ENCODE measurements at places on chromosomes 4 and X.

DNA sequence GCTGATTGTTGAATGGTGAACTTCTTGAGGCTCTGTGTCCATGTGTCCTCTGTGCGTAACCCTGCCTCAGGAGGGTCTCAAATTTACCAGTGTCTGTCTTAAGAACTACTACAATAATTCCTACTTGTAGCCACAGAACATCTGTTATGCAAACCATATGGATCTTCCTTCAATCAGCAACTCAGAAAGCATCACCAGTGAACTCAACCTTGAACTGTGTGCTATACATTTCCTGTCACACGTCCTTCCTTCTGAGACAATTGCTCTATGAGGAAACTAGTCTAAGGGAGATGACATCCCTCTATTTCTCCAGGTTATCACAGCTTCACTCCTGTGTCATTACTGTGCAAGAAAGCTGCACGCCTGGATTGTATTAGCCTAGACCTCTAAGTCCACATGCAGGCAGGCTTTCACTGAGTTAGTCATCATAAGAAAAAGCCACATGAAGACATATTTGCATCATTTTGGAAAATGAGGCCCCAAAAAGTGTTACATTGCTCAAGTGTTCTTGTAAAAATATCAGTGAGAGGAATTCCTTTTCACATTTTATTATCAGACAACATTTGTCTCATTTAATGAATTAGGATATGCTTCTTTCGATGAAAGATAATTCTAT lies 157.8 kb downstream of the AFF2 start:
- no peak for DNase-seq

DNA sequence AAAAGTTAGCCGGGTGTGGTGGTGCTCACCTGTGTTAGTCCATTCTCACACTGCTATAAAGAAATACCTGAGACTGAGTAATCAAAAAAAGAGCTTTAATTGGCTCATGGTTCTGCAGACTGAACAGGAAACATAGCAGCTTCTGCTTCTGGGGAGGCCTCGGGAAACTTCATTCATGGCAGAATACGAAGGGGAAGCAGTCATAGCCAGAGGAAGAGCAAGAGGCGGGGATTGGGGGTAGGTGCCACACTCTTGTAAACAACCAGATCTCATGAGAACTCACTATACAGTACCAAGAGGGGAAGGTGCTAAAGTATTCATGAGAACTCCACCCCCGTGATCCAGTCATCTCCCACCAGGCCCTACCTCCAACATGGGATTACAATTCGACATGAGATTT lies 64.1 kb downstream of the BEND4 start:
- DNase-seq, result no peak

DNA sequence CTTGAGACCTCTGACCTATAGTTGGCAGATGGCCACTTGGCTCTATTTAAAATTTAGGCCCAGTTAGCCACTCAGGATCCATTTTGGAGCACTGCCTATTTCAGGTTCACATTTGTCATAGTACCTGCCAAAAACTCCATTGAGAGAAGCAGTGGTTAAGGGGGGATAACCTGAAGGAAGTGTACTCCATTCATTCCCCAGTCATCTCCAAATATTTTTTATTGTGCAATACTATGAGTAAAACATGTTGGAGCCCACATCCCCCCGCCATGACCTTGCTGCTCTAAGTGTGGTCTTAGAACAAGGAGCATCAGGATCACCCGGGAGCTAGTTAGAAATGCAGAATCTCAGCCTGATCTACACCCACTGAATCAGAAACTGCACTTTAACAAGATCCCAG lies 21.1 kb downstream of the PLP1 start:
- no peak for DNase-seq

GRCh38 chrX:152937236-152937635 lies 39.4 kb downstream of the ZNF185 start:
- no peak for DNase-seq

GRCh38 chr4:42543762-42544161 lies 113.1 kb downstream of the ATP8A1 start:
- DNase-seq, result no peak

- no peak for DNase-seq
Observed at GRCh38 chrX:134803060-134803459, 144.8 kb upstream of the PLAC1 start.

- DNase-seq, result no peak
Observed at GRCh38 chr4:1115528-1116293, 2.3 kb upstream of the RNF212 start.

GRCh38 chr4:9937078-9937477 lies 84.2 kb downstream of the SLC2A9 start:
- DNase-seq, result no peak

- no peak for DNase-seq
Observed at GRCh38 chr4:53586121-53586816, 5.0 kb downstream of the LNX1 start.

- no peak for DNase-seq
Observed at GRCh38 chr4:26178854-26179253, 142.0 kb upstream of the RBPJ start.

- DNase-seq, result no peak
Observed at GRCh38 chrX:31012509-31013025, 59.3 kb downstream of the FTHL17 start.

DNA sequence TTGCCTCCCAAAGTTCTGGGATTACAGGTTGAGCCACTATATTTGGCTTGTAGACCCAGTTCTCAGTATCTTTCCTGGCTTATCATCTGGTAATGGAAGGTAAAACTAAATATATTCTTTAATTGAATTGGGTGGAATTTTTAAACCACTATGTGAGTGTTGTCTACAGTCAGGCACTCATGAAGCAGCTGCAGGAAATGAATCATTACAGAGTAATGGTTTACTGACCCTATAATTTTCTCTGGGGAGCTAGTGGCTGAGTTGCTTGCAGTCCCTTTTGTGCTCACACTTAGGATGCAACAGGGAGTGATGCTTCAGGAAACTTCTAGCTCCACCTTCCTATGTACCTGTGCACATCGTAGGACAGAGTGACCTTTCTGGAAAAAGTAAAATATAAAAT lies 4.1 kb upstream of the UGT2B7 start:
- no peak for DNase-seq

- DNase-seq, result no peak
Observed at GRCh38 chr4:2172161-2172560, 69.8 kb downstream of the HAUS3 start.

GRCh38 chr4:21795091-21795490 lies 153.5 kb downstream of the KCNIP4 start:
- DNase-seq, result no peak

DNA sequence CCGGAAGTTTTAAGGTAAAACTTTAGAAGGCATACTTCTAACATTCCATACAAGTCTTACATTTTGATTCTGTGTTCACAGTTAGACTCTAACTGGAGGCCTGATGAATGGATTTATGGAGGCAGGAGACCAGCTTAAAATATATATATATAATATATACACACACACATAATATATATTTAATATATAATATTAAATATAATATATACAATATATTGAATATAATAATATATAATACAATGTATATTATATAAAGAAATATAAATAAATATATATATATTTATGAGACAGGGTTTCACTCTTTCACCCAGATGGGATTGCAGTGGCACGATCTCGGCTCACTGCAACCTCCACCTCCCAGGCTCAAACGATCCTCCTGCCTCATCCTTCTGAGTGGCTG lies 7.9 kb upstream of the CTSO start:
- DNase-seq, result no peak

GRCh38 chr4:70630162-70630561 lies 1.6 kb downstream of the ENAM start:
- DNase-seq, result no peak

DNA sequence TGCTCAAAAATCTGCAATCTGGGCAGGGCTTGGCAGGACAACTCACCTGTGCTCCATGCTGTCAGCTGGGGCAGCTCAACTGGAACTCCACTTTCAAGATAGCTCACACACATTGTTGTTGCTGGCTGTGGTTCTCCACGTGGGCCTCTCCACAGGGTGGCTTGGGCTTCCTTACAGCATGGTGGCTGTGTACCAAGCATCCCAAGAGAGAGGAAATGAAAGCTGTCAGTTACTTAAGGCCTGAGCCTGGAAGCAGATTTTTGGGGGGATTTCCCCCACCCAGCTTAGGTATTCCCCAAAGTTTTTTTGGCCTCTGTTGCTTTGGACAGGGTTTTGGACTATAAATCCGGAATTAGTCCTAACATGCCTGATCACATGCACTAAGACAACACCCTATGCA lies 81.0 kb downstream of the BCOR start:
- DNase-seq, result no peak

DNA sequence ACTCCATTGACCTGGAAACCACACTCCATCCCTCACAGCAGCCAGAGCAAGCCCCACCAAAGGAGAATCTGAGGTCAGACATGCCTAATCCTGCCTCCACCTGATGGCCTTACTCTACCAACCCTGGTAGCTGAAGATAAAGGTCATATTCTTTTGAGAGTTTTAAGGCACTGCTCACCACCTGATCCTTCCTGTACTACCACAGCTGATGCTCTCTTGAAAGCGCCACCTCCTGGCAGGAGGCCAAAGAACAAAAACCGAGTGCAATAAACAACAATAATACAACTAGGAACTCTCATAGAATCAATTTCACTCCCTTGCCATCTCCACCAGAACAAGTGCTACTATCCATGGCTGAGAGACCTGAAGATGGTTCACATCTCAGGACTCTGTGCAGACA lies 301.6 kb downstream of the NAF1 start:
- DNase-seq, result no peak

GRCh38 chrX:64192673-64193072 lies 12.8 kb downstream of the AMER1 start:
- DNase-seq, result no peak

DNA sequence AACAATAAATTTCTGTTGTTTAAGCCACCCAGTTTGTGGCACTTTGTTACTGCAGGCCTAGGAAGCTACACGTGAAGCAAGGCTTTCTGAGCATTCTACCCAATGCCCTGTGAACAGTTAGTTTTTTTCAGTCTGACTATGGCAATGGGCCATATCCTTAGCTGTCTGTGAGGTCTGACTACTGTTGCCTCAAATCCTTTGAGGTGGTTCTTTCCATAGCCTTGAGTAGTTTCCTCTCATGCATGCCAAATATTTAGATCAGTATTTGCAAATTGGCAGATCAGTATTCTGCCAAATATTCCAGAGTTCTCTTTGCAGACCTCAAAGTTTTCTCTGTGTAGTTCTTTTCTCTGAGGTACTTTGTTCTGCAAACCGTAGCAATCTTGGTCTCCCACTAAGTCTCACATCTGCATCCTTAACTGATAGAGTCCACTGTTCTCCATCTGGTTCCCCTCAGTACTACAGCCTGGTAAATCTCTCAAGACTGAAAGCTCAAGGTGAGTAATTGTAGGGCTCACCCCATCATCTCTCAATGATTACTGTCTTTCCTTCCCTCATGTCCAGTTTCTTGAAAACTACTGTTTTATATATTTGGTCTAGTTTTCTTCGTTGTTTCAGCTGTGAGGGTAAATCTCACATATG lies 984.9 kb upstream of the INTU start:
- DNase-seq, result no peak

- DNase-seq, result no peak
Observed at GRCh38 chr4:55253948-55254593, 92.0 kb upstream of the SRD5A3 start.

GRCh38 chr4:82753725-82754410 lies 44.7 kb downstream of the SCD5 start:
- DNase-seq, result peak; percentile 83

DNA sequence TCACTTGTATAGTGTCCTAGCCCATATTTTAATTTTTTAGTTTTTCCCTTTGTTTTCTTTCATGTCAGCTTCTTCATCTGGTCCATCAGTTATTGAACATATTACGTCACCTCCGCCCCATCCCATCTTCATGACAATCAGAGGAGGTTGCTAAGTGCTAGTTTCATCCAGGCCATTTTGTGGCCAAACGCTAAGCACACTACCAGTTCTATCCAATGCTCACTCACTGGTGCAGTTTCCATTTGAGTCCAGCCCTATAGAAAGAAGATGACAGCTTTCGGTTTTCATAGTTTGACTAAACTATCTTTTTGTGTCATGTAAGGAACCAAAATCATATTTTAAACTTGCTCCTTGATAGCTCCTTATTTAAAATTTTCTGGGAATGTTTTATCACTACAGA lies 304.2 kb downstream of the TENM3 start:
- no peak for DNase-seq

GRCh38 chr4:76569706-76570105 lies 134.7 kb downstream of the SHROOM3 start:
- no peak for DNase-seq

GRCh38 chr4:158157412-158157811 lies 15.4 kb downstream of the GASK1B start:
- no peak for DNase-seq

- DNase-seq, result no peak
Observed at GRCh38 chr4:3729882-3730226, 36.3 kb upstream of the ADRA2C start.

- no peak for DNase-seq
Observed at GRCh38 chr4:32147446-32148085, 1427.4 kb downstream of the PCDH7 start.

- no peak for DNase-seq
Observed at GRCh38 chrX:39773150-39773549, 324.6 kb downstream of the BCOR start.

- no peak for DNase-seq
Observed at GRCh38 chrX:3141031-3141430, 99.8 kb downstream of the ARSF start.

- DNase-seq, result no peak
Observed at GRCh38 chrX:117808426-117808825, 308.2 kb downstream of the KLHL13 start.

DNA sequence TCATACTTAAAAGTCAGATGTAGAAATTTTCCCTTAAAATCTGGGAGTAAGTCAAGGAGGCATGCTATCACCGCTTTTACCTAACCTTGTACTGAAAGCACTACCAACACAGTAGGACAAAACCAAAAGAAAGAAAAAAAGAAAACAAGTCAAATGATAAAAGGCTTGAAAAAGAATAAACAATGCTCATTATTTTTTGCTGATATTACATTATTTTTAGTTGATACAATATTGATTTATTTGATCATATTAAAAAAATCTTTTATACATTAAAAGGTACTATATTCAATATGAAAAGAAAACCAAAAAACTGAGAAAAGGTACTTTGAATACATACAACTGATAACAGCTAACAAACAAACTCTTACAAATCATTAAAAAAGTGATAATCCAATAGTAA lies 164.3 kb downstream of the FAM13A start:
- no peak for DNase-seq

GRCh38 chr4:155371432-155372043 lies 5.2 kb downstream of the MAP9 start:
- DNase-seq, result no peak

- DNase-seq, result peak; percentile 52
Observed at GRCh38 chrX:136577552-136577951, 45.5 kb downstream of the VGLL1 start.

GRCh38 chr4:85787133-85787532 lies 312.2 kb downstream of the ARHGAP24 start:
- DNase-seq, result no peak

DNA sequence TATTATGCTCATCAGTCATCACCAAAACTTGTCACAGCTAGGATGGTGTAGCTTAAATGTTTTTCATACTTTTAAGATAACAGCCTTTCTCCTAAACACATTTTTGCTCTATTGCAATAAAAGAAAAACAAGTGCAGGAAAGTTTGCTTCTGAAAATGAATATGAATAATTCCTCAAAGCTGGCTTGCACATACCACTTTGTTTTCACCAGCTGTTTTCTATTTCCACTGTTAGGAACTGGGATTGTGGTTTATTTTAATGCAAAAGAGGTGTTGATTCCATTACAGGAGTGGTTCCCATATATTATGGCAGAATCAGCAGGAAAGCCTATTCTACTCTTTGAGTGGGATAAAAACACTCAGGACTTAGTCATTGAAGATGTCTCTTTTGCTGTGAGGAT lies 145.9 kb downstream of the PPA2 start:
- DNase-seq, result no peak

- no peak for DNase-seq
Observed at GRCh38 chrX:20567108-20567507, 300.4 kb upstream of the RPS6KA3 start.

Measured in DMS79 treated with DMSO at 0.1 percent for 48 hours (cell line).